ENCODE measurements at places on chromosomes 5 and 9.

DNA sequence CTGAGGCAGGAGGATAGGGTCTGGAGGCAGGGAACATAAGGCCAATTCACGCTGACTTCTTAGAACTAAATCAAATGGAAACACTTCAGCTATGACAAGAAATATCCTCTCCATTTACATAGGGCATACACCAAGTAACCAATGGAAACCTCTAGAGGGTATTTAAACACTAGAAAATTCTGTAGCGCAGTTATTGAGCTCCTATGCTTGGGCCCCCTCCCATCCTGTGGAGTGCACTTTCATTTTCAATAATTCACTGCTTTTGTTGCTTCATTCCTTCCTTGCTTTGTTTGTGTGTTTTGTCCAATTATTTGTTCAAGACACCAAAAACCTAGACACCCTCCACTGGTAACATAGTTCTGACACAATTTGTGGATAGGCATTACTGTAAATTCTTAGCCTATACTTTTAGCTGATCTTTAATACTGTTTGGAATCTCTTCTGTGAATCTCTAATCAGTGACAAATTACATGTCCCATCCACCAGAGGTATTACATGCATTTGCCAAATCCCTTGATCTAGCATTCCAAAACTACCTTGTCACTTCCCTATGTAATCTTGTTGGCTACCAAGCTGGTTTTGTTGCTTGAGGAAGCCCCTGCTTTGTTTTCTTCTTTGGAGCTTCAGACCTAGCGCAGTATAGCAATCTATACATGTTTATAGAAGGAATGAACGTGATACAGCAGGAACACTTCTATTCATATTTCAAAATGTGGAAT lies 61.6 kb downstream of the ST8SIA4 start:
- DNase-seq = no peak

GRCh38 chr5:24712047-24712446 lies 67.3 kb upstream of the CDH10 start:
- DNase-seq = no peak

DNA sequence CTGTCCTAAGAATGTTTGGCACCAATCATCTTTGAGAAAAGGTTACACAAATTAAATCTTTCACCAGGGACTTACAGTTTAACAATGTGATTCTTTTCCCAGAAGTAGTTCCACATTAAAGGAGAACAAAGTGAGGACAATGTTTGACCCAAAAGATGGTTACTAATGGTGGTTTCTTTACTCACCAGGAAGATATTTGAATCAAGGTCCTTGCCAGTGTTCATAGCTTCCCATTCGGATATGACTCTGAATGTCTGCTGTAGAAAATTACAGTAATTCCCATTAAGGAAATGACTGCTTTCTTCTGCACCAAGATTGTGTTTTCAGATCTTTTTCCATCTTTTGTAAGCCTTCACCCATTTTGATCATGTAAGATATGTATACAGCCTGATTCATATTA lies 114.6 kb upstream of the ADAMTSL1 start:
- DNase-seq = no peak

DNA sequence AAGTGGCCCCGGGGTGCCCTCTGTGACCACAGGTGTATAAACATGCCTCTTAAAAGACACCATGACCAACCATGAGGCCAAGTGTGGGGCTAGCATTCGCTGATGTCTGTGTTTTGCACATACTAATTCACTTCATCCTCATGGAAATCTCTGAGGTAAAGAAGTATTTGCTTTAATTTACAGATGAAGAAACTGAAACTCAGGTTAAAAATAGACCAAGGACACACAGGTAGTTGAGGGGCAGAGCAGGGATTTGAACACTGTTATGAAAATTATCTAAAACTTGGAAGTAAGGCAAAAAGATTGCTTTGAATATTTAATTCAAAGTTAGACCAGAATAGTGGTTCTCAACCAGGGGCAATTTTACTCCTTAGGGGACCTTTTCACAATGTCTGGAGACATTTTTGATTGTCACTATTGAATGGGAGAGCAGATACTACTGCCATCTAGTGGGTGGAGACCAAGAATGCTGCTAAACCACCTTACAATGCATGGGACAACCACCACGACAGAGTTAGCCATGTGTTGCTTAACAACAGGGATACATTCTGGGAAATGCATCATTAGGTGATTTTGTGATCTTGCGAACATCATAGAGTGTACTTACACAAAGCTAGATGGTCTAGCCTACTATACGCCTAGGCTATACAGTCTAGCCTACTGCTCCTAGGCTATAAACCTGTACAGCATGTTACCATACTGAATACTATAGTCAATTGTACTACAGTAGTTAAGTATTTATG lies 8.0 kb upstream of the FXN start:
- DNase-seq = peak; percentile 40

DNA sequence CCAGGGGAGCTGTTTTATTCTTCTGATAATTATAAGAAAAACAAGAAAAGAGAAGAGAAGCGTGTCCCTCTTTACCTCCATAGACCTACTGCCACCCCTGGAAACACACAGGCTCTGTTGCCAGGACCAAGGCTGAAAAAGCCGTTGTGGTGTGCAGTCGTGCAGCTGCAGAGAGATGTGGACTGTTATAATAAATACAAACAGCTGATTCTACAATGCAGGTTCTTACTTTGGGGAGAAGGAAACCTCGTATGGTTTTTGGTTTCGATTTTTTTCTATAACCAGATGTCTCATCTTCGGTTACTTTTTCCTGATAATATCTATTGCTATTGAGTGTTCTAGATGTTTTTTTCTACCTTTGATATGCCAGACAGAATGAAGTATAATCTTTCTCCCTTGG lies 28.1 kb downstream of the FYB1 start:
- DNase-seq = no peak

GRCh38 chr9:92976431-92976830 lies 29.1 kb downstream of the FGD3 start:
- no peak for DNase-seq

- no peak for DNase-seq
These were observed 192.9 kb upstream of the RAD23B start for GRCh38 chr9:107090218-107090617.

GRCh38 chr5:154359221-154359573 lies 86.6 kb upstream of the SAP30L start:
- no peak for DNase-seq

DNA sequence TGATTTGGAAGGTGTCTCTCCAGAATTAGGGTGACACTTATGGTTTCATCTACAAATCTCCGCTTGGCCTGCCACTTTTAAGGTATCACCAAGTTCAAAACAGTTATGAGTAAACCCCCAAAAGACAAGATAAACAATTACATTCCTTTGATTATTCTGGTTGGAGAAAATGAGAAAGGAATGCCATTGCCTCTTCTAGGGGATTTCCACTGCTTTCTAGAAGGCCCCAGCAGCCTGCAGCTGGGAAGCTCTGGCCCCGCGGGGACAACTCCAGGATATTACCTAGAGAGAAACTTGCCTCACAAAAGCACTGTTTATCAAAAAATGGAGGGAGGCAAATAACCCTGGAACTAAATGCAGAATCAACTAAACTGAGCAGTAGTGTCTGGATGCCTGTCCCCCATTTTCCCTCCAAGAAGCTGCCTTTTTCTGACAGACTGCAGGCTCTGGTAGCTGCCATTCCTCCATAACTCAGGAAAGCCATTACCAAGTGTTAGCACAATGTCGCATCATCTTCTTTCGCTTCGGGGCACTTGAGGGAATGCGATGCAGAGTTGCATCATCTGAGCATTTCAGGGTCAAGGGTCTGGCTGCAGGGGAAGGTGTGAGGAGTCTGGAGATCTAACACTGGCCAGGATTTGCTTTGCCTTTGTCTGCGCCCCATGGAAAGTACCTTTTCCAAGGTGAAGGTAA lies 71.5 kb upstream of the PLPP6 start:
- DNase-seq = no peak

GRCh38 chr5:16737209-16737608 lies 120.4 kb upstream of the RETREG1 start:
- DNase-seq = no peak

DNA sequence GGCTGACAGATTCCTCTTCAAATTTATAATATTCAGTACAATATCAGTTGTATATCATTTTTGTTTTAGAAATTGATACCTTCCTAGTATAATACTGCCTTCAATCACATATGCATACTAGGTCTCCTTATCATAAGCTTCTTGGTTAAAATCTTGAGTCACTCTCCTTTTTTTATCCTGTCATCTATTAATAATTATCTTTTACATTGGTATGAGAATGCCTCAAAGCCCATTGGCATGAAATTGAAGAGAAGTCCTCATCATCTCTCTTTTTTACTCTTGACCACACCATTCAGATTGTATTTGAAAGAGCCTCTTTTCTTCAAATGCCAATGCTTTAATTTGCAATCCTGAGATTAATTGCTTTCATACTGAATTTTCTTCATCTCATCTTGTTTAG lies 810.3 kb downstream of the BRINP1 start:
- DNase-seq = no peak

DNA sequence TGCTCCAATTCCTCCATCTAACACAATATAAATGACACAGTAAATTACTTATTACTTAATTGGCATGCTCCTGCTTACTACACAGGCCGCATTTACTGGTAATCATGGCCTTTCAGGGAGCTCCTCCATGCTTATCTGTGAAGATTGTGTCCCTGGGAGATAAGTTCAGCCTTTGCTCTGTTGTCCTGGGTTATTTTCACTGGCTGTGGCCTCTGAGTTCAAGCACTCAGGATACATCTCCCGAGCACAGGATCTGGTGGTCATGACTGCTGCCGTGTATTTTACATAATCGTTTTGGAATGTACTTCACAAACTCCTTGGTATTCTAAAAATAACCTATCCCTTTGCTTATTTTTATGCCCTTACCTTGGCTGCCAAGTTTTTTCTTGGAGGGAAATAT lies 215.7 kb downstream of the ICE1 start:
- no peak for DNase-seq

DNA sequence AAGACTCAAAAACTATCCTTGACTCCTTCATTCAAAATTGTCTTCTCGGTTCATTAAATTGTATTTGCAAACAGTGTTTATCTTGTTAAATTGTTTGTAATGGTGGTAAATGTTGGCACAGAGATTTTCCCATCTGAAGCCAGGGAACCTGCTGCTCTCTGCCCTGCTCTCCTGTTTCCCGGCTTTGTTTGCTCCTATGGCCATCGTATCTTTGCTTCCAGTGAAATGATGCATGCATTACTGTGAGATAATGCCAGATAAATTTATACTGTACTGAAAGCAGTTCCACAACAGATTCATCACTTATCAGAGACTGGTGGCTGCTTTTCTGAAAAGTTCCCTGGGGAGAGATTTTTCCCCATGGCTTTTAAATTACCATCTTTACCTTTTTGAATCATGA lies 81.4 kb downstream of the CD180 start:
- no peak for DNase-seq

GRCh38 chr5:69138766-69139165 lies 28.2 kb upstream of the CCNB1 start:
- no peak for DNase-seq

- no peak for DNase-seq
These were observed 13.5 kb upstream of the TTLL11 start for GRCh38 chr9:122106576-122106975.

- no peak for DNase-seq
These were observed 47.5 kb downstream of the DBH start for GRCh38 chr9:133683586-133684120.

GRCh38 chr9:115596021-115596745 lies 478.2 kb upstream of the TNC start:
- DNase-seq = no peak

DNA sequence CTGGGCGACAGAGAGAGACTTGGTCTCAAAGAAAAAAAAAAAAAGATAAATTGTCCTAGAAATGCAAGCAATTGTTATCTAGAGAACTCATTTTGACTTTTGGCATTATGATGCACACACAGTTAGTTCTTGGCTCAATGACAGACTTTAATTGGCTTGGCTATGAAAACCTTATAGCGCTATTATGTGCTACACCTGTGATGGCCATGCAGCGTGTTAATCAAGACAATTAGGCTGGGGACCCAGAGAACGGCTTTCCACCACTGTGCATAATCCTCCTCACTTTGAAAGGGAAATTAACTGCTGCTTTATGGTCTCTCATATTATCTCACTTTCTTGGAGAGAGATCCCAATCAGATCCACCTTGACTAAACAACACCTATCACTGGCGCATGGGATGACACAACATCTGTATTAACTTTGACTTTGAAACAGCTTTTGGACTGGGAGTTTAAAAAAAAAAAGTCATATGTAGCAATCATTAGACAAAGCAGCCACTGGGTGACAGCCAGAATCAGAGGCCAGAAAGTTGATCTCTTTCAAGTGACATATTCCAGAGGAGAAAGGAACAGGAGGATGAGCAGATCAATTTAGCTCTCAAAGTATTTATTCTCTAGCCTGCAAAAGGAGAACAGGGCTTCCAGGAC lies 132.5 kb downstream of the PPP2R2B start:
- no peak for DNase-seq

DNA sequence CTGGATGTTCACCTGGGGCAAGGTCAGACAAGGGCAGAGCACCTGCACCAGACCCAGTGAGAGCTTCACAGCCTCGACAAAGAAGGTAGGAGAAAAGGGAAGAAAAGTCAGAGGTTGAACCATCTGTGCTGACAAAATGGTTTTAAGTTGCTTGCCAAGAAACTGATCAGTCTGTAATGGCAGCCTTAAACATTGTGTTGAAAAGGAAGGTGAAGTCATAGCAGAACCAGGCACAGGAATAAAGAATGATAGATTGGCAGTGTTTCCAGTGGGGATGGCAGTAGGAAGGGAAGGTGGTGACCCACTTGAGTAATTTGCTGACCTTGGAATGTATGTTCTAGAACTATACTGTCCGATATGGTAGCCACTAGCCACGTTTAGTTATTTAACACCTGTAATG lies 34.2 kb downstream of the HTR4 start:
- DNase-seq = no peak

- no peak for DNase-seq
These were observed 49.9 kb downstream of the ZFAND5 start for GRCh38 chr9:72315089-72315509.

- DNase-seq = no peak
These were observed 77.8 kb upstream of the CCDC112 start for GRCh38 chr5:115374057-115374775.

GRCh38 chr5:131947445-131947844 lies 2.0 kb upstream of the MEIKIN start:
- no peak for DNase-seq

DNA sequence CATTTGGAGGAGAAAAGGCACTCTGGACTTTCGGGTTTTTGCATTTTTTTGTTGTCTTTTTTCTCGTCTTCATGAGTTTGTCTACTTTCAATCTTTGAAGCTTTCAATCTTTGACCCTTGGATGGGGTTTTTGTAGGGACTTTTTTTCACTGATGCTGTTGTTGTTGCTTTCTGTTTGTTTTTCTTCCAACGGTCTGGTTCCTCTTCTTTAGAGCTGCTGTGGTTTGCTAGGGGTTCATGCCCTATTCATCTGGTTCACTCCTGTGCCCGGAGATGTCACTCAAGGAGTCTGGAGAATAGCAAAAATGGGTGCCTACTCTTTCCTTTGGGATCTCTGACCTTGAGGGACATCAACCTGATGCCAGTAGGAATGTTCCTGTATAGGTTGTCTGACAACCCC lies 378.6 kb upstream of the TYRP1 start:
- no peak for DNase-seq

DNA sequence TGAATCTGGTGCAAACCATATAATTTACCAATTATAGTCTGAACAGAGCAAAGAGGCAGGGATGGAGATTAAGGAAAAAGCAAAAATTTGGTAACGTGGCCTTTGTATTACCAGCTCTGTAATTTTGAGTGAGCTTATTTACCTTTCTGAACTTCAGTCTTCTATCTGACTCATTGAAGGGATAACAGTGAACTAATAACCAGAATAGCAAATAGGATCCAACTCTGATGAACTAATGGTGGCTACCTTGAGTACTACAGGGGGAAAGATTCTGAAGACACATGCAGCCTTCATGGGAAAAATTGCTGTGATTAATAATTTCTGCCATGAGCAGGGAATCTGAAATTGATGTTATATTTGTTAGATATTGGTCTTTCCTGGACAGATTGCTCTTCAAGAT lies 23.0 kb upstream of the LARP1 start:
- DNase-seq = no peak
